ENCODE measurements at places on chromosomes 11 and 22. TPM values are rescaled to one million over a fixed set of nuclear protein-coding genes. Genes with fewer than 3 reads are reported as not detected.

APOL4 gene
- not detected for total RNA-seq

P4HA3 gene
- 1.1 TPM for total RNA-seq

OR51B2 gene
- not detected for total RNA-seq

VPS51 gene
- 185 TPM for total RNA-seq

Measured in hair follicular keratinocyte (primary cell).